RWPE1 (cell line): ENCODE measurements at places on chromosomes 1 and 21.

- DNase-seq, result no peak
Observed at GRCh38 chr1:151540982-151541377, 871 bp downstream of the TUFT1 start.

- no peak for DNase-seq
Observed at GRCh38 chr21:33419538-33420123, 16.4 kb downstream of the IFNGR2 start.

- no peak for DNase-seq
Observed at GRCh38 chr1:29632806-29633615, 396.7 kb downstream of the PTPRU start.

- DNase-seq, result peak; percentile 1
Observed at GRCh38 chr21:27388825-27389224, 421.9 kb upstream of the ADAMTS5 start.

DNA sequence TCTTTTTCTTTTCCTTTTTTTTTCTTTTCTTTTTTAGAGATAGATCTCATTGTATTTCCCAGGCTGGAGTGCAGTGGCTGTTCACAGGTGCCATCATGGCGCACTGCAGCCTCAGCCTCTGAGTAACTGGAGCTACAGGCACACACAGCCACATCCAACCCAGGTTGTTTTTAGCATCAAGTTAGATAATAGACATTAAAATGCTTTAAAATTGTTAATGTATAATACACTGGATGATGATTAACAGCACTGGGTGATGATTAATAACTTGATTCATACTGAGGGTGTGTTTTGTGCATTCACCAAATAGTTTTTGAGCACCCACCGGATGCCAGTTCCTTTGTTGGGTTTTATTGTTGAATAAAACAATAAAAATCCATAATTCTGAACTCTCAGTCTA, 75.2 kb downstream of the BEND5 start:
- peak; percentile 12 for DNase-seq

- no peak for DNase-seq
Observed at GRCh38 chr1:58978096-58978495, 194.2 kb upstream of the JUN start.

DNA sequence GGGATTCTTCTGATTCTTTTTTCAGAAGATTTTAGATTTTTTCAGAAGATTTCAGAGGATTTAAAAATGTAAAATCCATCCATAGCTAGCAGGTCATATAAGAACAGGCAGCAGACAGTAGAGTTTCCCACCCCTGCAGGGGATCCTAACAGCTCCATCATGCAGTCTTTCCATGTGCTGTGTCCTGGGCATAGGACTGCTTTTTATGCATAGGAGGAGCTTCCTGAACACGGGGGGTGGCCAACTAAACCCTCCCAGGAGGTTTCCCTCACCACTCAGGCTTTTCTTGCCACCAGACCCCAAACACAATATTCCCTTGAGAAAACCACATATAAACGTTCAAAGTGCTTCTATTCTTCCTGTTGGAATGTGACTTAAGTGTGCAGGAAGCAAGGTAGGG, 90.1 kb upstream of the TNR start:
- DNase-seq, result no peak

GRCh38 chr1:81308191-81308590, 492.5 kb upstream of the ADGRL2 start:
- no peak for DNase-seq
